LHCN-M2 (cell line): ENCODE measurements at places on chromosomes 6 and 20. TPM values are rescaled to one million over a fixed set of nuclear protein-coding genes. Genes with fewer than 3 reads are reported as not detected.

DNA sequence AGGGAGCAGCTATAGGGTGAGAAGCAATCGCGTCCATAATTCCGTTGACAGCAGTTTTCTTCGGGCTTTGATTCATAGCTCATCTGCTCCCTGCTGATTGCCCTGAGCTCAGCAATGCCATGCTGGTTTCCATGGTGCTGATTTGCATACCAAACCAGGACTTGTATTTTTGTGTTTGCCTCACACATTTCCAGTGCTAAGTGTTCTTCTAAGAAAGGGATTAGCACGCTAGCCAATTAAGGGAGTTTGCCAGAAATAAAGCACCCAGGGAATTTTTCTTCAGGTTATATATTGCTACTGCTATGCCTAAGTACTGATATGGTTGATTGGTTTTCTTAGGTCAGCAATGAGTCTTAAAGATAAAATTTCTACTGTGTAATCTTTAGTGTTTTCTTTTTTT, 177.6 kb downstream of the PLCB1 start:
- DNase-seq: no peak

GRCh38 chr6:2194643-2195042, 50.8 kb downstream of the GMDS start:
- DNase-seq: no peak

SIRPD gene
- total RNA-seq: not detected in 2 replicates

DNA sequence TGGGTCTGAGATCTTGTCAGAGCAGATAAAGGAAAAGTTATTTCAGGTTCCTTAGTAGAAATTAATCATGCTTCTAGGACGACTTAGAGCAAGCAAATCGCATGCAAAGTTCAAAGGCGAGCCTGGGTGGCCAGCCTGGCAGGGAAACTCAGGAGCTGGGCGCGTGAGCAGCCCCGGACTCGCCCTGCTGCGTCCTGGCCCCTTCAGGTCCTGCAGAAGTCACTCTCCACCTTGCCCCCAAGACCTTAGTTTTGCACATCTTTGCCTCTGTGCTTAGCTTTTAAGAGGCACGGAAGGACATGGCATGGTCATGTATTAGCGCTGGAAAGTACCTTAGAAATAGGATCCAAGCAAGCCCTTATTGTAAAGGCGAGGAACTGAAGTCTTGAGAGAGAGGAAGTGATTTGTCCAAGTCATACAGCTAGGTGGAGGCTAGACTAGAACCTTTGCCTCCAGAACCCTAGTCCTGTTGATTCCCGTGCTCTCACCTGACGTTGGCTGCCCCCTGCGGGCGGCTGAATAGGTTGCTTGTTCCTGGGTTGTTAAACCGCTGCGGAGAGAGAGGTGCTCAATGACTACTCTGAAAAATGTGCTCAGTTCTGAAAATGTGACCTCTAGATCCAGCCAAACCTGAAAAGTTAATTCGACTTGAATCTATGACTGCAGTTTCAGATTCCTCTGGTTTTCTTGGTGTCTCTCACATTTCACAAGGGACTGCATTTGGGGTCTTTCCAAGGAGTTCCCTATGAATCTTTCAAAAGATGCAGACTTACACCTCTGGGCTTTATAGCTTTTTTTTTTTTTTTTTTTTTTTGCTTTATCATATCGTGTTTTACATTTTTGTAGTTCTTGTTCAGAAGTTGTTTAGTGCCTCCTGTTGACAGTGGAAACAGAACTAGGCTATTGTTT, 2.7 kb downstream of the MYB start:
- peak; percentile 21 for DNase-seq

DNA sequence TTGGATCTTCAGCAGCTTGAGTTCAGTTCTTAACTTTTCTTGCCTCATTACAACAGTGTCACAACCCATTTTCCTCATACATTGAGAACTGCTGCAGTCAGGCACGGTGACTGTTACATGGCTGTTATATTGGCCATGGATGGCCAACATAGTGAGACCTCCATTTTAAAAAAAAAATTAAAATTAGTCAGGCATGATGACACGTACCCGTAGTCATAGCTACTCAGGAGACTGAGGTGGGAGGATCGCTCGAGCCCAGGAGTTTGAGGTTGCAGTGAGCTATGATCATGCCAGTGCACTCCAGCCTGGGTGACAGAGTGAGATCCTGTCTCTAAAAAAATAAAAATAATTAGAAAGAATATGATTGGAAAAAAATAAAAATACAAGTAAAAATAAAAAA, 9.9 kb upstream of the MMP24 start:
- no peak for DNase-seq

CFB gene
- total RNA-seq: 1.1 and 1.4 TPM in 2 replicates

DNA sequence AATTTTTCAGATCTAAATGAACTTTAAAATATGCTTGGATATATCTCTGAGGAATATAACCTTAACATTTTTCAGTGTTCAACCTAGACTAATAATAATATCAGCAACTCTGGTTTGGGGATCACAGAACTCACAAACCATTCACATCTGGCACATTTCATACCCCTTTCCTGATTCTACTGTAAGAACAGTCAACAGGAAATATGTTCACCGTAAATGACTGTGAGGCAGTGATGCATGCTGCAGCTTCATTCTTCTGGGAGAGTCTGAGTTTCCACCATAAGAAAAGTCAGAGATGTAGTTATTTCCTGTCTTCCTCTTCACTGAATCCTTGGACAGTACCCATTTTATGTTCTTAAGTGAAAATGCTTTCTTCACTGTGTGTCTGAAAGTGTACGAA, 134.2 kb upstream of the IFNGR1 start:
- no peak for DNase-seq

DNA sequence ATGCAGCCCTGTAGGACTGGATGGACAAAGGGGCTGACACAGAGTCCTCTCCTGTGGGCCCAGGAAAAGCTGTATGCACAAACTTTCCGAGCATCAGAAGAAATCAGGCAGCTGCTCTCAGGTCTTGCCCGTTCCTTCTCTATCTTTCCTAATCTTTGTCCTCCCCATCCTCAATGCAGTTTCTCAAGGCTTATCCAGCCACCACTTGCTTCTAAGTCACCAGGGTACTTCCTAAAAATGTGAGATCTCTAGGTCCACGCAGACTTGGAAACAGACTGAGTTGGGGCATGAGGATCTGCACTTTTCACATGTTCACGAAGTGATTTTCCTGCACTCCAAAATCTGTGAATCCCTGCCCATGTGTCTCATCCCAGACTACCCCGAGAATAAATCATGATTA, 394.5 kb upstream of the SLC35B3 start:
- DNase-seq: no peak

GRCh38 chr6:10395704-10396546, 18.9 kb downstream of the TFAP2A start:
- DNase-seq: no peak

- no peak for DNase-seq
Measured at GRCh38 chr6:135546680-135547418, 49.3 kb upstream of the AHI1 start.

TMEM200A gene
- 0.17 and 0.32 TPM in 2 replicates for total RNA-seq

OPRM1 gene
- not detected in 2 replicates for total RNA-seq

RBBP9 gene
- total RNA-seq: 23.6 and 31.3 TPM in 2 replicates

DNA sequence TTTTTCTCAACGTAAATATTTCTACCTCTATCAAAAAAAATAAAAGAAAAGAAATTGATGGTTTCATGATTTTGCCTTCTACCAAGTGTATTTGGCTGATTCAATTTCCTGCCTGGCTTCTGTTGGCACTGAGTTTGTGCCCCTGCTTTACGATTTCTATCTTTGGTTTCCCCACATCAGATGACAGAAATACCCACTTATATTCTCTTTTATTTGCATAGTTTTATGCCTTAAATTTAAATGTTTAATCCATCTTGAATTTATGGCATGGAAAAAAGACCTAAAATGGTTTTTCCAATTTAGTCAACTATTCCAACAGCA, 34.3 kb downstream of the RNF24 start:
- DNase-seq: no peak

GRCh38 chr6:43282060-43282459, 16.0 kb upstream of the SLC22A7 start:
- no peak for DNase-seq

KIF25 gene
- not detected in 2 replicates for total RNA-seq

CLIC5 gene
- not detected in 2 replicates for total RNA-seq

GRCh38 chr6:98985391-98985790, 37.6 kb upstream of the FBXL4 start:
- no peak for DNase-seq

ENPP4 gene
- total RNA-seq: 1.8 and 1.9 TPM in 2 replicates

- DNase-seq: no peak
Measured at GRCh38 chr6:84601366-84601765, 163.0 kb downstream of the TBX18 start.

ID4 gene
- total RNA-seq: not detected in 2 replicates

GRCh38 chr6:44563397-44563796, 175.9 kb downstream of the CDC5L start:
- no peak for DNase-seq

- peak; percentile 42 for DNase-seq
Measured at GRCh38 chr6:132228894-132229293, 172.4 kb downstream of the MOXD1 start.

SSTR4 gene
- total RNA-seq: not detected in 2 replicates

GRCh38 chr6:39199231-39199940, 29.9 kb downstream of the KCNK5 start:
- no peak for DNase-seq

DNA sequence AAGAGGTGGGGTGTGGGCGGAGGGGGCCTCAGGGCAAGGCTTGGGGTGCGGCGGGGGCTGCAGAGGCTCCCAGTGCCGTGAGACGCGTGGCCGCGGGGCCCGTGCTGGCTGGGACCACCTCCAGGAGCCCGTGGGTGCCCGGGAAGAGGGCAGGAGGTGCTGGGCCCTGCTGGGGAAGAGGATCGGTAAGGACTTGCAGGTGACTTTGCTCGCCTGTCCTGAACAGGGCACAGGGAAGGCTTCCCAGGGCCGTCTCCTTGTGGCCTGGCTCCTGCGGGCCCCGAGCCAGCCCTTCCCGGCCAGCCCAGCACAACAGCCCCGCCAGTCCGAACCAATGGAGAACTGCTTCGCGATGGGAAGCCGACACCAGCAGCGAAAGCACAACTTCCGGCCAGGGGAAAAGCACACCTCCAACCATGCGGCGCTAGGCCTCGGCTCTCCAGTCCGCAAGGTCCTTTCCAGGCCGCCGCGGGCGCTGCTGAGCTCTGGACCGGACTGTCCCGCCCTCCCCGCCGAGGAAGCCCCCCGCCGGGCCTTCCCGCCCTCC, 32.3 kb downstream of the IRF4 start:
- DNase-seq: no peak

- no peak for DNase-seq
Measured at GRCh38 chr20:9490631-9491030, 23.8 kb upstream of the LAMP5 start.

GRCh38 chr6:169092375-169092774, 161.3 kb downstream of the THBS2 start:
- no peak for DNase-seq

GRCh38 chr6:135411849-135412248, 85.7 kb downstream of the AHI1 start:
- DNase-seq: no peak

DNA sequence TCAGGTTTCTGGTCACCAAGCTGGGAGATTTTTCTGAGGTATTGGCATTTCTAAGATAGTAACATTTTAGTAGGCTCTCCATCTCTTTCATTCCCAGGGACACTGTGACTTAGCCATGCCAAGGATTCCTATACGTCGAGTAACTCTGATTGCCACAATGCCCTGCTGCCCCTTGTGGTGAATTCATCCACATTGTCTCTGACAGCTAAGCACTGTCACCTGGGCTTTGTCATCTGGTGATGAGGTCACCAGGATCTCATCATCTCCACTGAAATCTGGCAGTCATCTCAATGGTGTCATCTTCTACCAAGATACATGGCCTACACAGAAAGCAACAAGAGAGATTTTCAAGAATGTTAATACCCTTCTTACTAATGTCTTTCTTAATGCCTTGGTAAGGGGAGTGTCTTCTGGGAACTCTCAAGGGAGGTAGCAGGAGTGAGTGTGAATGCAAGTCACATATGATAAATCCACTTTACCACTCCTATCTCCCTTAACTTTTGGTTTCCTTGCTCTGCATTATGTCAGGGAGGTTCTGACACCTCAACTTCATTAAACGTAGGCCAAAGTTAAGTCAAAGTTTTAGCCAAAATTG, 246.7 kb downstream of the CD109 start:
- DNase-seq: peak; percentile 32

- no peak for DNase-seq
Measured at GRCh38 chr20:12838261-12838866, 170.4 kb upstream of the SPTLC3 start.

DNA sequence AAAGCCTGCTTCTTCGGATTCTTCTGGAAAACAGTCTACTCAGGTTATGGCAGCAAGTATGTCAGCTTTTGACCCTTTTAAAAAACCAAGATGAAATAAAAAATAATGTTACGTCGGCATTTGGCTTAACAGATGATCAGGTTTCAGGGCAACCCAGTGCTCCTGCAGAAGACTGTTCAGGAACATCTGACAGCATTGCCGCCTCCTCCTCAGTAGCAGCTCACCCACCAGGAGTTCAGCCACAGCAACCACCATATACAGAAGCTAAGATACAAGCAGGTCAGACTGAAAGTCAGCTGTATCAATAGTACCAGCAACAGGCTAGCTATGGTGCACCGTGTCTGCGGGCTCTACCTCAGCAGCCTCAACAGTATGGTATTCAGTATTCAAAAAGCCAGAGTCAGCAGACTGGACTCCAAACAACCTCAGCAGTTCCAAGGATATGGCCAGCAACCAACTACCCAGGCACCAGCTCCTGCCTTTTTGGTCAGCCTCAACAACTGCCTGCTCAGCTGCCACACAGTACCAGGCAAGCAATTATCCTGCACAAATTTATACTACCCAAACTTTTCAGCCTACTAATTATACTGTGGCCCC, 51.9 kb downstream of the BTBD9 start:
- no peak for DNase-seq

DNA sequence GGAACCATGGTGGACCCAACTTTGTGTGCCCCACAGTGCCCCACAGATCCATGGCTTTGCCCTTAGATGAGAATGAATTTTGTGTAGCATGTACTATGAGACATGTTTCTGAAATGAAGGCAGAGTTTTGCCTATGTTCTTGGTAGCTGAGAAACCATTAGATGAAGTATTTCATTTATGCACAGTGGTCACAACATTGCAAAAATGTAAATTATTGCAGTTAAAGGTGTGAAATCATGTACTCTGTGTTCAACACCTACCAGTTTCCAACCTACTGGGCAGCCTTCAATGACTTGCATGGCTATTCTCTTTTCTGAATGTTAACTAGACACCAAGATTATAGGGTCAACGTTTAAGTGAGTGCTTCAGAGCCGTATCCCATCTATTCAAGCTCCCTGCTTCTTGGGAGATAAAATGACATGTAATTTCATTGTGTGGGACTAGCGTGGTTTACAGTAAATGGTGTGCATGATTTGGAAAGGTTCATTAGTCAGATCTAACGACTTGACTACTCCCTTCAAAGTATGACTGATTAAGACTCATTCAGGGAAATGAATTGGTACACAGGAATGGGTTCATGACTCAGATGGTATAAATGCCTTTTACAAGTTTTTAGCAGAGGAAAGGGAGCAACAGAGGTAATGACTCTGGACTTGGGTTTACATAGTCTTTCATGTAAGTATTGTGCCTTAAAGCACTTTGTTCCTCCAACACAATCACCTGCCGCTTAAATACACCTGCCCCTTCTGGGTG, 106.1 kb upstream of the AKIRIN2 start:
- DNase-seq: peak; percentile 76
